ENCODE measurements at places on chromosomes 5 and 9. TPM values are rescaled to one million over a fixed set of nuclear protein-coding genes. Genes with fewer than 3 reads are reported as not detected.

The ENG gene
- total RNA-seq: 24.6 TPM

The DPYSL3 gene
- total RNA-seq: 18.3 TPM

The PCDHA7 gene
- 0.17 TPM for total RNA-seq

The CNTNAP3B gene
- 162 TPM for total RNA-seq

The NIM1K gene
- total RNA-seq: under 0.01 TPM

Measured in dermis lymphatic vessel endothelial cell (primary cell).